ENCODE measurements at places on chromosomes 6 and 20.

- peak; percentile 84 for DNase-seq
These were observed 660 bp upstream of the TFB1M start for GRCh38 chr6:155314773-155315515.

DNA sequence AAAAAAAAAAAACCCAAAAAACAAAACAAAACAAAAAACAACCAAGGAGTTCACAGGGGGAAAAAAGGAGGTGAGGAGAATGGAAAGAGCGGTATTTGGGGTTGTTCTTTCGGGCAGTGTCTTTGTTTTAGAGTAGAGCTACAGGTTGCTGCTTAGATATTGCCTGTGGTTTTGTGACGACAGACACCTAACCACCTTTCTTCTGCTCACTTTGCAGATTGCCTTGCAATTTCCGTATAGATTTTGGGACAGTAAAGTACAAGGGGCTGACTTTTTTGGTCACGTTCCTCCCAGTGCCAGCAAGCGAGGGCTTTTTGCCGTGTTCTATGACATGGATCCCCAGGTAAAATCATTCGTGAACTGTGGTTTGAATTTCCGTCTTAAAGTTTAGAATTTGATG, 50.9 kb downstream of the DEK start:
- no peak for DNase-seq

DNA sequence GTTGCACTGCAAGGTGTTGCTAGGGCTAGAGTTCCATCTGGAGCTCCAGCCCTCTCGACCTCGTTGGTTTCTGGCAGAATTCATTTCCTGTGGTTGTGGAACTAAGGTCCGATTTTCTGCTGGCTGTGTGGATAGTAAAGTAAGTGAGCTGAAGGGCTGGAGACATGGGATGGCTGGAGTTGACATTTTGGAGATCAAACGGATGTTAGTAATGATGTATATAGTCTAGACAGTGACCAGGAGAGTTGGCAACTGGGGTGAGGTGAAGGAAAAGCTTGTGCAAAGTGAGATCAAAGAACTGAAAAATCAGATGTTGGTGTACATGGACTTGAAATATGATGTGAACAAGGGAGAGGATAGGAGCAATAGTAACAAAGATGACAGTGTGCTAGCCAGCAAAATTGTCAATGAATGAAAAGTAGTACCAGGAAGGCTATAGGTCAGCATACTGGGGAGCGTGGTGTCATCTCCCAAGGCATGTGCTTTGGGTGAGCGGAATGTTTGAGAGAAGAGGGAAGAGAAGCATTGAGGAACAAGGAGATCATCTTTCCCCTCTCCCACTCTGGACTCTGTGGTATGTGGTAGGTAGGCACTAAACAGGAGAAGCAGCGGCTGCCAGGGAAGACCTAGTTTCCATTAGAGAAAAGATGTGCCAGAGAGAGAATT, 7.8 kb downstream of the QRSL1 start:
- no peak for DNase-seq

GRCh38 chr6:12476484-12476883, 186.3 kb downstream of the EDN1 start:
- no peak for DNase-seq

DNA sequence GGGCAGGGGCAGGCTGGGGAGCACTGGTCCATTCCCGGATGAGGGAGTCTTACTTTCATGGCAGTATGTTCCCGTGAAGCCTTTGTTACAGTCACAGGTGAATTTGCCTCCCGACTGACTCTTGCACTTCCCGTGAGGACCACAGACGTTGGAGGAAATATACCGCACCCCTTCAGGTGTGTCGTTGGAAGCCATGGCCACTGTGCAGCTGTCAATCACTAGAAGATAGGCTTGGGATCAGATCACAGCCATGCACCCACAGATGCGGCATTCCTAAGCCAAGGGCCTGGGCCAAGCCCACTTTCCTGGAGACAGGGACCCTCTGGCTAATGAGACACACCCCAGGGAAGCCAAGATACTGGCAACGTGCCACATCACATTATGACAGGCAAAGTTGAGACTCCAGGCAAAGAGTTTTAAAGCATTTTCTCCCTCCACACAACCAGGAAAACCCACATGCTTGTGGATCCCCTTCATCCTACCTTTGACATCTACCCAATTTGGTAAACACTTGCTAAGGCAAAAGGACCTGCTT, 26.8 kb downstream of the JAG1 start:
- DNase-seq: no peak

- DNase-seq: no peak
These were observed 21.6 kb downstream of the DLL1 start for GRCh38 chr6:170269151-170269845.

DNA sequence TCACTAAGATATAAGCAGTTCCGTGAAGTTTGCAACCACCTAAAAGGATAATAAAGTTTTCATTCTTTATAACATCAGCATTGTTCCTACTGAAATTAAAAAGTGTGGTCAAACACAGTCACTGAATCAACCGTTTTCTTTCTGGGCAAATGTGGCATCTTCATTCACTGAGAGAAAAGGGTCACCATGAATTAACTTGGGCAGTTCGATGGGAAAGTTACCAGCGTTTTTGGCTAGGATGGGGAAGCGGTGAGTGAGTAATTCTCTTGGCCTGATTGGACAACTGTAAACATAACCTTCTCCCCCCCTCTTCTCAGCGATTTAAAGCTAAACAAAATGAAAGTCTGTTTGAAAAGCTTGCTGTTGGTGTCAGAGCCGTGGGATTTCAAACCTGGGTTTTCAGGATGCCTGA, 181.8 kb downstream of the SASH1 start:
- DNase-seq: no peak

GRCh38 chr6:155001482-155001881, 6.4 kb downstream of the TIAM2 start:
- no peak for DNase-seq

- DNase-seq: no peak
These were observed 98.6 kb upstream of the CLDN20 start for GRCh38 chr6:155165029-155165710.

Data from mammary epithelial cell (primary cell).